ENCODE measurements at places on chromosomes 2 and 18. TPM values are rescaled to one million over a fixed set of nuclear protein-coding genes. Genes with fewer than 3 reads are reported as not detected.

The MC4R gene
- total RNA-seq: 0.52 TPM

The RGPD6 gene
- total RNA-seq: 66.3 TPM

The MC5R gene
- total RNA-seq: 1.6 TPM

The RNF125 gene
- 9.4 TPM for total RNA-seq

The GALNT13 gene
- total RNA-seq: under 0.01 TPM

All from skeletal muscle tissue (tissue), 5 donors.